ENCODE measurements at places on chromosomes 1 and 21.

DNA sequence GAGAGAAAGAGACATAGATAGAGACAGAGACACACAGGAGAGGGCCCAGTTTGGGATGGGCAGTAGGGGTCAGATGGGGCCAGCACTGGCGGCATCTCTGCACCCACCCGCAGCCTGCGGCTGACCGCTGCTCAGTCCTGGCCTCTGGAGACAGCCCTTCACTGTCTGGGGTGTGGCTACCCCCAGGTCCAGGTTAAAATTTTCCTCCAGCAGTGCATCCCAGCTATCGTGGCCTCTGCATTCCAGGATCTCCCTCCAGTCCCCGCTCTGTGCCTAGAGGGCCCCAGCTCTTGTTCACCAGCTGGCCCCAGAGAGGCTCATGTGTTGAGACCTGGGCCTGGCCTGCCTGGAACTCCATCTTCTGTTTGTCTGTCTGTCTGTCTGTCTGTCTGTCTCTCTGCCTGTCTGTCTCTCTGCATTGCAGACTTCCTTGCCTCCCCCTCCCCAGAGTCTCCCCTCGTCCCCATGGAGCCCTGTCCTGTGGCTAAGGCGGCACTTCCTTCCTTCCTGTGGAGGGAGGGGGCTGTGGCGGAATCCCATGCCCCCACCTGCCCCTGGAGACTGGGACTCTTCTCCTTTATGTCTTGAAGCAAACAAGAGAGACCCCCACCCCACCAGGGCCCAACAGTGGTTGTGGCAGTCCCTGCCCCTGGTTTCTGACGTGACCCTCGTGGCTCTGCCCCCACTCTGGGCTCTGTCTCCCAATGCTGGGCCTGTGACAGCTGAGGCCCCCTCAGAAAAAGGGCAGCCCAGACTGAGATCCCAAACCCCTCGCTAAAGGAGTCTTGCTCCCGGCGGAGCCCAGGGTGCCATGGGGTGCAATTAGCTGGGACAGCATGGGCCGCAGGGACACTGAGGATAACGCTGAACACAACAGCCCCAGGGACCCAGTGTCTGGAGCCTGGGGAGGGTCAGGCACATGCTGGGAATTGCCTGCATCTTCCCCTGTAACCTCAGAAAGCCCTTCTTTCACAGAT, 241.8 kb downstream of the NPHP4 start:
- DNase-seq, result no peak

- DNase-seq, result no peak
Observed at GRCh38 chr1:219790834-219791615, 137.3 kb downstream of the SLC30A10 start.

- DNase-seq, result no peak
Observed at GRCh38 chr21:33261635-33262034, 4.5 kb upstream of the IL10RB start.

DNA sequence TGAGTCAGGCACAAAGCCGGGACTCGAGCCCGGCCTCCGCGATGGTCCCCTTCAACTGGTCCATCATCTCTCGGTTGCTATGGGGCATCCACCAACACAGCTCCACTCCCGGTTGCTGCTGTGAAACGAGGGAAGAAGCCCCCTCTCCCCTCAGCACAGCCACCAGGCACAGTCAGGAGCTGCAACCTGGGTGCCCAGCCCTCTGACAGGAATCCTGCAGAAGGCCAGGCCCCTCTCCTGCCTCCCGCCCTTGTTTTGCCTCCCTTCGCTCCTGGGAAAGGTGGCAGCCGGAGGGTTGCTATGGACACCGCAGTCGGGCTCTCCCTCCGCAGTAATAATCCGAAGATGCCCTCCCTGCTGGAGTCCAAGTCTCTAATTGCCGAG, 8.9 kb upstream of the KCNN3 start:
- DNase-seq, result no peak

DNA sequence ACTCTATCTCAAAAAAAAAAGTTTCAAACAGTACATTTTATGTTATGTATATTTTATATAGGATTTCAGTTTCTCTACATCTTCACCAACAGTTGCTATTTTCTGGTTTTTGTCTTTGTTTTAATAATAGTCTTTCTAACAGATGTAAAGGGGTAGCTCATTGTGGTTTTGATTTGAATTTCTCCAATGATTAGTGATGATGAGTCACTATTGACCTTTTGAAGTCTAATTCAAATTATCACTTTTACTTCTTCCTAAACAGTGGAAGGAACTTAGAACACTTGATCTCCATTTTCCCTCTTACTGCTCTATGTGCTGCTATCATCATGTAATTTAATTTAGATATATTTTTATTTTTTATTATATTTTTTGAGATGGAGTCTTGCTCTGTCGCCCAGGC, 31.7 kb upstream of the SHCBP1L start:
- DNase-seq, result no peak

- DNase-seq, result no peak
Observed at GRCh38 chr1:196488579-196488978, 119.7 kb downstream of the KCNT2 start.

DNA sequence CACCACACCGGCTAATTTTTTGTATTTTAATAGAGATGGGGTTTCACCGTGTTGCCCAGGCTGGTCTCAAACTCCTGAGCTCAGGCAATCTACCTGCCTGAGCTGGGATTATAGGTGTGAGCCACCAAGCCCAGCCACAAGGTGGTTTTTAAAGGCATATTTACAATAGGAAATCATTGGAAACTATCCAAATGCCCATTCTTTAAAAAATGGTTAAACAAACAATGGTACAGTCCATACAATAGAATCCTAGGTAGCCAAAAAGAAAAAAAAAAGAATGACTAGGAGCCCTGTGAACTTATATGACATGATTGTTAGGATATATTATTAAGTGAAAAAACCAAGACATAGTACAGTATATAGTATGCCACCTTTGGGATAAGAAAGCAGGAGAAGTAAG, 5.3 kb downstream of the ATP2B4 start:
- no peak for DNase-seq

- DNase-seq, result peak; percentile 72
Observed at GRCh38 chr1:228798548-228798947, 63.3 kb downstream of the RHOU start.

DNA sequence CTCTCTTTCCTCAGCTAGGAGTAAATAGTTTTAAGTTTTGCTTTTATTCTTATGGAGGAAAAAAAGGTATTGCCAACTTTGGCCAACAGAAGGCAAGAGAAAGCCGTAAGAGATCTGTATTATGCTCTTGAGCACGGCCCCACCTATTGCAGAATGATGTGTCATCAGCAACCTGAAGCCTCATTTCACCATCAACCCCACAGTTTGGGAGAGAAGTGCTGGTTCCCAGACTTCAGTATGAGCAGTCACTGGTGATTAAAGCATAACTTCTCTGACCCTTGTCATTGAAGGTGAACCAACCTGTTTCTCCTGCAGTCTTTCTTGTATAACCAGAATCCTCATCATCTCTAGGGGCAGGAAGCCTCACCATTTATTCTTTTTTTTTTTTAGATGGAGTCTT, 100.2 kb downstream of the SIPA1L2 start:
- DNase-seq, result no peak

- no peak for DNase-seq
Observed at GRCh38 chr1:228152918-228153258, 3.2 kb downstream of the GJC2 start.

DNA sequence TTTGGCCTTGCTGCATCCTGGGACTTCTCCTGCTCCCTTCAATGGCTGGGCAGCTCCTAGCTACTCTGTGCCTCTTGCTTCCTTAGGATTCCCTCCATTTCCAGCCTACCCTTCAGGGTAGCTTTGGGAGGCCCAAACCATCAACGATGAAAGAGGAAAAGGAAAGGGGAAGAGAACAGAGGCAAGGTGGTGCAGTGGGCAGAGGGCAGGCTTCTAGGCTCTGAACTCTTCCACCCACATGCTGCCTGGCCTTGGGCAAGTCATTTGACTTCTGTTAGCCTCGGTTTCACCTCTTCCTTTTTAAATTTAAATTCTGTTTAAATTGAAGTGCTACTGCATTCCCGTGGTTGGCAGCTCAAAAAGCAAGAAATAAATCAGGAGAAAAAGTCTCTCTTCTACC, 5.7 kb upstream of the PPM1J start:
- no peak for DNase-seq

- no peak for DNase-seq
Observed at GRCh38 chr1:64654519-64655341, 90.1 kb upstream of the RAVER2 start.

DNA sequence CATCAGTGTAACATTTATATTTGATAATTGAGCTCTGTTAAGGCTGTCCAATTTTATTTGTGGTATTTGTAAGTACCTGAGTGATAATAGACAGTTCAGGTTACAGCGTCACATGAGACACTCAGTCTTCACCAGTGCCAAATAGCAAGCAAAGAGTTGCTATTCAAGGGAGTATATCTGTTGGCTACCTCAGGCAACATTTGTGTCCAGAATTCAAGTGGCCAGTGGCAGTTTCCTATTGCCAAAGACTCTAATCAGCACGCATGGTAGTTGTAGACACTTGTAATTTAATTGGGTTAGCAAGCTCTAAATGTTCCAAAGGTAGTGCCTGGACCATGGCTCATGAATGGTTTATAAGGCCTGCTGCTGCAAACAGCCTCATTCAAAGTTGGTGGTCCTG, 1524.3 kb upstream of the B3GALT2 start:
- no peak for DNase-seq

DNA sequence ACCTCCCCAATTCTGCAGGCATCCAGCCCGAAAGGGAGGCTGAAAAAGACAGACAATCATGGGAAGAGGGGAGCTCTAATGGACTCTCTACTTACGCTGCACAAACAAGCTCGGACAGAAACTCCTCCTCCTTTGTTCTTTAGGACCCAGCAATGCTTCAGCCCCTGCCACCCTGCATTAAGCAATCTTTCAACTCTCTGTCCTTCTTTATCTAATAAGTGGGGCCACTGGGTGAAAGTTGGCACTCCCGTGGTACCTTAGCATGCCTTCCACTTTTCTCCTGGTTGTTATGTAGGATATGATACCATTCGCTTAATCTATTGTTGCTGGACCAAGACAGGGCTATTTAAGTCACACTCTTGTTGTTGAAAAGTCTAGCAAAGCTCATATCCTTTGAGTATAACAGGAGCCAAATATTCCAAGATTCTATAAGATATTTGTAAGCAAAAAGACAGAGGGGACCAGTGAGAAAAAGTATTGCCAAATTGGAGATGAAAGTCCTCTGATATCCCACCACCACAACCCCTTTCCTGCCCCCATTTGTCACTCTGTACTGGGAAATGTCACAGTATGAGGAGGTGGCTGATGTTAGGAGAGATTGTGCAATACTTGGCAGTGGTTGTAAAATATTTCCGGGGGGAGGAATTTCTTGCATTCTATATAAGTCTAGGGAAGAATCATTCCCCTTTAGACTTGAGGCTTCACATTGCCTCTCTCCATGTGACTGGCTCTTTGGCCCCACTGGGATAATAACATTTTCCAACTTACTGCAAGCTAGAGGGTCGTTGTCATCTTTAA, 137.3 kb upstream of the GJB5 start:
- DNase-seq, result no peak

DNA sequence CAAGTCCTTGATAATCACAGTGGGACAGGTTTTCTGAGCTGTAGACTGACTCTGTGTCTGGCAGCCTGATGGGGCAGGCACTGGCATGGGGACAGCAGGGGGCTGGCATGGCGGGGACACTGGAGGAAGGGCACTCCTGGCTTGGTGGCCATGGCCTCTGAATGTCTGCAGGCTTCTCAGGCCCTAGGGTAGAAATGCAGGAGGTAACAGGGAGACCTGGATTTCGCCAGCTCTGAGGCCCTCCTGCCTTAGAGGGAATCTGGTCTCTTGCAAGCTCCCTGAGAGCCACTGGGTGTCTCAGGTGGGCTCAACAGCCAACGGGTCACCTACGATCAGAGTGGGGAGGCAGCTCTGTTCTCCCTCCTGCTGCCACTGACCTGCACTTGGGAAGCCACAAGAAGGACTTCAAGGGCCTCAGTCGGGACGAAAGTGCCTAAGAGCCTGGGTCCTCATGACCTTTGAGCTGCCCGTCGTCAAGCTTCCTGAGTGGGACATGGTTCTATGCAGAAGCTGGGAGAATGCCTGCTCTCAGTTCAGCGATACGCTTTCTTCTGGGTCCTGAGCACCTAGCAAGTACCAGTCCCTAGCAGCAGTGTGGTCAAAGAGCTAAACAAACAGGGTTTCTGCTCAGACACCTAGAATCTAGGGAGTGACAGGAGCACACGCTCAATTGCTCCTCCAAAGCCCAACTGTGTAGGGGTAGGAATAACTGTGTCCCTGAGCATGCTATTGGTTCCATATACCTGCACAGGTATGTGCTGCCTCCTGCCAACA, 569.0 kb downstream of the PTPRU start:
- DNase-seq, result peak; percentile 62

GRCh38 chr1:43410571-43410970, 20.9 kb downstream of the SZT2 start:
- DNase-seq, result no peak

- DNase-seq, result no peak
Observed at GRCh38 chr1:231260351-231260750, 19.3 kb downstream of the GNPAT start.

DNA sequence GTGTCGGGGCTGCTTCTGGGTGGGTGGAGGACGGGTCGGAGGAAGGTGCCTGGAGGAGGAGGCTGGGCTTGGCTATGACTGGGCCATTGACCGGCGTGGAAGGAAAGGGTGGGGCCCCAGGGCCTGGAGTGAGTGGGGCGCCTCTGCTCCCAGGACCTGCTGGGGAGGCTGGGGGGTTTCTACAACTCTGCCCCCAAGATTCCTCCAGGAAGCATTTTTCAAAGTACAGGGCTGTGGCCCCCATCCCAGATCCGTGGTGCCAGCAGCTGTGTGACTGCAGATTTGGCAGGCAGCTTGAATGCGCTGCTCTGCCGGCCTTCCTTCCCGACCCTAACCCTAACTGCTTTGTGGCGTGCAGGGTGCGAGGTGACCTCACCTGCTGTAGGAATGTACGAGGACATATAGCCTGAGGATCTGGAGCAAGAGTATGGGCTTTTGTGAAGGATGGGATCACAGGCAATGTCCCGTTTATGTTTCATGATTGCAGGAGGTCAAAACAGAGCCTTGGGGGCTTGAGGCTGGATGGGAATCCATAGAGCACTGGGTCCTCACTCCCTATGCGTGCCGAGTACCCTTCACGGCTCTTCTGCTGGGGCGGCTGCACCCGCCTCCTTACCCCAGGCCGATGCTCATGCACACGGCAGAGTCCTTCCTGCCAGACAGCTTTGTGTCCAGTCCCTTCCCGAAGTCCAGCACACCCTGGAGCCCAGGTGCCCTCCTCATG, 24.7 kb downstream of the TRPM2 start:
- no peak for DNase-seq

GRCh38 chr21:44365967-44366585, 12.7 kb downstream of the TRPM2 start:
- no peak for DNase-seq

GRCh38 chr1:168520832-168521231, 23.0 kb downstream of the XCL2 start:
- no peak for DNase-seq

- DNase-seq, result no peak
Observed at GRCh38 chr1:110765640-110766335, 91.0 kb upstream of the KCNA3 start.

DNA sequence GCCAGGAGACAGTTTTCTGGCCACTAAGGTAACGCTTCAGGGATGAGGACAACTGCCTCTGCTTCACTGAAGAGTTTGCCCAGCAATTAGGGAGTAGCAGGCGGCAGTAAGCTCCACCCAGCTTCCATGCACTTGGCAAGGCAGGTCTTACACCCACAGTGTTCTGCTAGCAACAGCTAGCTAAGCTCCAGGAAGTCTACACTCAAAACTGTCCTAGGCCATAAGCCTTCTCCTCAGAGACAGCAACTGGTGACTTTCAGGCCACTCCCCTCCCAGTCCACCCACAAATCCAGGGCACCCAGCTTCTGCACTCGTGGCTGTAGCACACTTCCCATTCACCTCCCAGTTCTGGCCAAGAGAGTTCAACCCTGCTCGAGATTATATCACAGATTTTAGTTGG, 47.3 kb downstream of the KMO start:
- DNase-seq, result no peak

Data from vagina (tissue), 2 donors.